ENCODE measurements at places on chromosomes 3 and 15. TPM values are rescaled to one million over a fixed set of nuclear protein-coding genes. Genes with fewer than 3 reads are reported as not detected.

The SERINC4 gene
- total RNA-seq, result not detected

The PLIN1 gene
- not detected for total RNA-seq

The MRPS25 gene
- 20.9 TPM for total RNA-seq

The CATSPER2 gene
- 0.33 TPM for total RNA-seq

The GOLGA8G gene
- not detected for total RNA-seq

The SLC4A7 gene
- 56.6 TPM for total RNA-seq

The GOLGA6L10 gene
- 0.22 TPM for total RNA-seq

The MYRIP gene
- 10.1 TPM for total RNA-seq

The P2RY1 gene
- total RNA-seq, result 1.1 TPM

The HTR3E gene
- not detected for total RNA-seq

The GP5 gene
- 0.22 TPM for total RNA-seq

The NKIRAS1 gene
- 6.6 TPM for total RNA-seq

The ROPN1B gene
- total RNA-seq, result not detected
